ENCODE measurements at places on chromosomes 6 and 20. TPM values are rescaled to one million over a fixed set of nuclear protein-coding genes. Genes with fewer than 3 reads are reported as not detected.
A peak's percentile ranks its signal among the peaks of the same experiment; 100 is the strongest.

SYNDIG1 gene
- 0.33 TPM for total RNA-seq

TASP1 gene
- total RNA-seq, result 8.3 TPM

FAM162B gene
- total RNA-seq, result 0.26 TPM

LHFPL5 gene
- total RNA-seq, result not detected

CRISP3 gene
- total RNA-seq, result not detected

MLN gene
- not detected for total RNA-seq

CPXM1 gene
- total RNA-seq, result 1.2 TPM

ZBP1 gene
- not detected for total RNA-seq

DPPA5 gene
- not detected for total RNA-seq

TBC1D20 gene
- total RNA-seq, result 11.6 TPM

GRCh38 chr20:38873050-38873581 is 53.1 kb upstream of the FAM83D start:
- no peak for DNase-seq

- DNase-seq, result no peak
Observed at GRCh38 chr6:152600022-152600421, 37.1 kb downstream of the SYNE1 start.

GRCh38 chr20:20322912-20323311 is 45.0 kb upstream of the INSM1 start:
- no peak for DNase-seq

GRCh38 chr6:127069659-127070279 is 48.7 kb upstream of the RSPO3 start:
- no peak for DNase-seq

DNA sequence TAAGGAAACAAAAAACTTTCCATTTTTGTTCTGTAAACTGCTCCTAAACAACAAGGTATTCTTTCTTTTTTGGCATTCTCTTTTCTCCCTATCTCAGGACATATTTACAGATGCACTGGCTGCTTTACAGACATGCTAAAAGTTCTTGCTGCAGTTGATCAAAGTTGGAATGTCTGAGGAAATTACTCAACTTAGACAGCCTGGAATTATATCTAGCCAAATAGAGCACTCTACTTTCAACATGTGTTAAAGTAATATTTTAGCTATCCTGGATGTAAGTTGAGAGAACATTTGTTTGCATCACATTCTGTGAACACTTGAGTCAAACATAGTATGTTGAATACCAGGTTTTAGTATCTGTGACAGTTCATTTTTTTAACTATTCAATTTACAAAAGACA is 24.8 kb downstream of the TASP1 start:
- no peak for DNase-seq

- peak; percentile 20 for DNase-seq
Observed at GRCh38 chr6:9295644-9296043, 860.3 kb upstream of the SLC35B3 start.

- DNase-seq, result peak; percentile 14
Observed at GRCh38 chr20:22339091-22339881, 245.1 kb downstream of the FOXA2 start.

DNA sequence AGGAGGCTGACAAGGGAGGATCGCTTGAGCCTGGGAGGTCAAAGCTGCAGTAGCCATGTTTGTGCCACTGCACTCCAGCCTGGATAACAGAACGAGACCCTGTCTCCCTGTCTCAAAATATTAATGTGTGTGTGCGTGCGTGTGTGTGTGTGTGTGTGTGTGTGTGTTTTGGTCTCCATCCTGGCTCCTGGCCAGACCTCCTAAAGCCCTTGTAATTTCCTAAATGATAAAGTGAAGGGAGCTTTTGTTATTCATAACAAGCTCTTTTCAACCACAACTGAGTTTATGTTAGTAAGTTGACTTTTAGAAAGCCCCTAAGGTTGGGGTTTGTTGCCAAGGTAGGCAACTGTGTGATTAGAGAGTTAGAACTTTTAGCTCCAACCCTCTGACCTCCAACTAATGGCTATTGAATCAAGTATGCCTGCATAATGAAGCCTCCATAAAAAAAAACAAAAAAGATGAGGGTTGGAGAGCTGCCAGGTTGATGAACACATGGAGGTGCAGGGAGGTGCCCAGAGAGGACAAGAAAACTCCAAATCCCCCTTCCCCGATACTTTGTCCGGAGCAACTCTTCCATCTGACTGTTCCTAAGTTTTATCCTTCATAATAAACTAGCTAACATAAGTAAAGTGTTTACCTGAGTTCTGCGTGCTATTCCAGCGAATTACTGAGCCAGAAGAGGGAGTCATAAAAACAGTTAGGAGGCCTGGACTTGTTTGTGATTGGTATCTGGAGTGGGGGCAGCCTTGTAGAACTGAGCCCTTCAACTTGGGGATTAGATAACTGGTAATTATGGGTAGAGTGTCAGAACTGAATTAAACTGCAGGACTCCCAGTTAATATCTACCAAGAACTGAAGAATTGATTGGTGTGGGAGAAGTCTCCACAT is 5.3 kb upstream of the AIF1 start:
- DNase-seq, result no peak

DNA sequence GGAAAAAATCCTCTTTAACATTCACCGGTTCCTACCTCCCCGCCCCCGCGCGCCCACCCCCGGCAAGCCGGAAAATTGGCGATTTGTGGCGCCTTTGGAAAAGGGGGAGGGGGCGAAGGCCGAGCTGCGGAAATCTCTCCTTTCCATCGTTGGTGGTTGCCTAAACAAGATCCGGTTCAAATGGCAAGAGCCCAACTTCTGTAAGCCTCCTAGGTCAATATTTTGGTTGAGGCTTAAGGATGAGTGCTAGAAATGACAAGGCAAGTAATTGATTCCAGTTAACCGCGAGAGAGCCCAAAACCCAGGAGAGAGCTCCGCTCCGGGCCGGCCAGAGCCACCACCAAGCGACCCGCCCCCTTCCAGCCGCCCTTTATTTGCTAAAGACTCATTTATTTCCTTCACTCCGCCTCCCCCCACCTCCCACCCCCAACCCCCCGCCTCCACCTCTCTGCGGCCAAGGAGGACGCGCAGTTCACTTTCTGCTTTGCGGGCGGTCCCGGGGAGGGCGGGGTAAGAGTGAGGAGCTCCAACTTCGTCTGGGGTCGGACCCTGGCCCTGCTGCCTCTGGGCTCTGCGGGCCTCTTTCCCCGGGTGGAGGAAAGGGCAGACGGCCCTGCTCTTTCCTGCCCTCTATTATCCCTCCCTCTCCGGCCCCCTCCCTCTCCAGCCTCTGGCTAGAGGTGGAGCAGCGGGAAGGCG is 838 bp upstream of the NKX2-2 start:
- peak; percentile 28 for DNase-seq

GRCh38 chr6:11595903-11596302 is 58.4 kb downstream of the TMEM170B start:
- no peak for DNase-seq

DNA sequence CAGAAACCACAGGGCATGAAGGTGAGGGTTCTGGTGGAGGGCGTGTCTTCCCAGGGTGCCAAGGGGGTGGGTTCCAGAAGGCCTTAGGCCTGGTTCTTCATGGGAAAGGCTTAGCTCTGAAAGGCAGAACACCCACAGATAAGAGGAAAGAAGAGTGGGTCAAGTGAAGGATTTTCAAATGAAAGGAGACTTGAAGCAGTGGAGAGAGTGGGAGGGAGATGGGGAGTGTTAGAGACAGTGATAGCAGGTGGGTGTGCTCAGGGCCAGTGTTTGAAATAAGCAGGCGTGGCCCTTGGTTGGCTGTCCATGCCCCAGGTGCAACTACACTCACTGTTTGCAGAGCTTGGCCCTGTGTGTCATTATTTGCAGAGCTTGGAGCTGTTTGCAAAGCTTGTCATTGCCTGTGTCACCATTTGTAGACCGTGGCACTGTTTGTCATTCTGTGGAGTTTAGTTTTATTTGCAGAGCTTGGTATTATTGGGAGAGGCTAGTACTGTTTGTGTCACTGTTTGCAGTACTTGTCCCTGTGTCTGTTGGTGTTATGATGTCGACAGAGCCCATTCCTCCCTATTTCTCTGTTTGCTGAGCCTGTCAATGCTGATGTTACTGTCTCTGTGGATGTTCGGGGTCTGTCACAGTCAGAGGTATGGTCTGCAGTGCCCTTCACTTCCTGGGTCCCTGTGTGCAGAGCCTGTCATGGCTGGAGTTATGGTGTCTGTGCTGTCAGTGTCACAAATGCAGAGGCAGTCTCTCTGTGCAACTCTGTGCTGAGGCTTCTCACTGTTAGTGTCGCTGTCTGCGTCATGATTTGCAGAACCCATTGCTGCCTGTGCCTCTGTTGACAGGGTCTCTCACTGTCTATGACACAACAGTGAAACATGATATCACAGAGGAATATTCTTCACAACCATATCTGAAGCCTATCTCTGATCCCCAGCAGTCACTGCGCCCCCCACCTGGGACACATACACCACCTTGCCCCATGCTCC is 127.7 kb upstream of the LRFN2 start:
- DNase-seq, result no peak

GRCh38 chr20:20621195-20621594 is 91.2 kb downstream of the RALGAPA2 start:
- no peak for DNase-seq

GRCh38 chr6:44264154-44265006 is 971 bp downstream of the NFKBIE start:
- no peak for DNase-seq

DNA sequence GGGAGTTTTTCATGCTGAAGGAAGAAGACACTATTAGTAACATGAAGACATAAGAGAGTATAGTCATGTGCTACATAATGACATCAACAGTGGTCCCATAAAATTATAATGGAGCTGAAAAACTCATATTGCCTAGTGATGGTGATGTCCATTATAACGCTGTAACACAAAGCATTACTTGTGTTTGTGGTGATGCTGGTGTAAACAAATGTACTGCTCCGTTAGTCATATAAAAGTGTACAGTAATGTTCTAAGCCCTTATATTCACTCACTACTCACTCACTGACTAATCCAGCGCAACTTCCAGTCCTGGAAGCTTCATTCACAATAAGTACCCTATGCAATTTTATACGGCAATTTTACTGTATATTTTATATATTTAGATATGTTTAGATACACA is 26.8 kb upstream of the ASF1A start:
- DNase-seq, result no peak

- peak; percentile 19 for DNase-seq
Observed at GRCh38 chr6:26003102-26003694, 40.6 kb downstream of the TRIM38 start.

DNA sequence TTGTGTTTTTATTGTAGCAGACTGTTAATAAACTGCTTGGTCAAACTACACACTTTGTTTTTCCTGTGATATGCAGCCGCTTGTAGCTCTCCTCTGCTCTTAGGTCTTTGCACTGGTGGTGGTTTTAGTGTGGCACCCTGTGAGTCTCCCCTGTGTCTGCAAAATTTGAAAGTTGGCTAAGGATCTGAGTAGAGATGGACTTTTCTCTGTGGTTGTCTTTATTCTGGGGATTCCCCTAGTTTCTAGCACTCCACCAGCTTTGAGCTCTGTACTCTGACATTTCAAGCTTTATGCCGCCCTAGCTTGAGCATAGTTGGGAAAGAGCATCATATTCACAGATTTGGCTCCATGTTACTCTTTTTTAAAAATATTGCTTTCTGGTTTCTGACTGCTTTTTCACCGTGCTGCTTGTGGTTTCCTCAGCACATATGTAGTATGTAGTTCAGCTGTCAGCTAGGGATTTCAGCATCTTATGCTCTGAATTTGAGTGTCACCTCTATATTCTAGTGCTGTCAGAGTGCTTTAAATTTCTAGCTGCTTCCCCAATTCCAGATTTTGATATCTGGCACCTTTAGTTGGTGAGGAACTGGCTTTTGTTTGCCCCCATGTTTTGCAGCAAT is 25.4 kb downstream of the CDYL start:
- DNase-seq, result no peak

DNA sequence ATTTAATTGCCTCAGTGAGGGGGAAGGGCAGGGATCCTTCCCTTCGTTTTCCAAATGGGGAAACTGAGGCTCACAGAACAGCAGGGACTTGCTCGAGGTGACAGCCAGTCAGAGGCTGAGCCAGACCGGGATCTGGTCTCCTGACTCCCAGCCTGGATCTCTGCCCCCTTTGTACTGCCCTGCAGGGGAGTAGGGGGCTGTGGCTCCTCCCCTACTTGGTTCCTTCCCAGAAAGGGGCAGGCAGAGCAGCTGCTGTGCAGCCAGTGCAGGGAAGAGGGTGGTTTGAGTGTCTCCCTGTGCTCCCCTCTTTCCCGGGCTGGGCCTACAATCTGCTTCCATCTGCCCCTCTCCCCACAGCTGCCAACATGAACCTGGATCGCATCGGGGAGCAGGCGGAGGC is 37.6 kb downstream of the UQCC2 start:
- no peak for DNase-seq

DNA sequence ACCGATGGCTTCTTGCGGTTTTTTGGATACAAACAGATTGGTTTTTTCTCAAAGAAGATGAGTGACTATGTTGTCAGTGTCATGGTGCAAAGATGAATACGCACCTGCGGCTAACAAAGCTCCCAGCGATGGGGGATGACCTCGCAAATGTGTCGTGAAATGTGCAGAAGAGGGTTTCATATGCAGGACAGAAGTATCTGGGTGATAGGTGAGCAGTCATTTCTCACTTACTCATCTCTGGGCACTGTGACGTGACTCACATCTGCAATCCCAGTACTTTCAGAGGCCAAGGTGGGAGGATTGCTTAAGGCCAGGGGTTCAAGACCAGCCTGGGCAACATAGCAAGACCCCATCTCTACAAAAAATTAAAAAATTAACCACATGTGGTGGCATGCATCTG is 216.3 kb downstream of the ERMARD start:
- DNase-seq, result no peak

Data from MG63 (cell line).